Left lung (tissue), 14 donors: ENCODE measurements at places on chromosomes 11 and 22. TPM values are rescaled to one million over a fixed set of nuclear protein-coding genes. Genes with fewer than 3 reads are reported as not detected.

Gene NRIP3
- polyA plus RNA-seq, result 4.8 TPM

Gene TRPC6
- 36.7 TPM for polyA plus RNA-seq

Gene SMIM35
- polyA plus RNA-seq, result 0.30 TPM

Gene MCHR1
- polyA plus RNA-seq, result 0.31 TPM

Gene BRSK2
- polyA plus RNA-seq, result 0.64 TPM

Gene SSTR3
- polyA plus RNA-seq, result 0.10 TPM

Gene IGF2
- 76.9 TPM for polyA plus RNA-seq

Gene GGTLC3
- 1.3 TPM for polyA plus RNA-seq

Gene C2CD3
- polyA plus RNA-seq, result 24.8 TPM

Gene CD3E
- polyA plus RNA-seq, result 1.7 TPM

Gene RIMBP3C
- 0.11 TPM for polyA plus RNA-seq

Gene TNNI2
- 0.32 TPM for polyA plus RNA-seq

Gene IGSF22
- polyA plus RNA-seq, result 2.1 TPM

Gene MMP13
- not detected for polyA plus RNA-seq

Gene RASD2
- polyA plus RNA-seq, result 0.15 TPM

Gene SHISA8
- polyA plus RNA-seq, result 0.11 TPM

Gene C22orf23
- polyA plus RNA-seq, result 4.1 TPM
